ENCODE measurements at places on chromosomes 7 and 10.

GRCh38 chr7:156842317-156842716, 50.7 kb downstream of the LMBR1 start:
- peak; percentile 61 for DNase-seq

GRCh38 chr7:154709840-154710520, 292.9 kb downstream of the PAXIP1 start:
- DNase-seq, result no peak

GRCh38 chr10:59358576-59358975, 3.8 kb downstream of the FAM13C start:
- no peak for DNase-seq

DNA sequence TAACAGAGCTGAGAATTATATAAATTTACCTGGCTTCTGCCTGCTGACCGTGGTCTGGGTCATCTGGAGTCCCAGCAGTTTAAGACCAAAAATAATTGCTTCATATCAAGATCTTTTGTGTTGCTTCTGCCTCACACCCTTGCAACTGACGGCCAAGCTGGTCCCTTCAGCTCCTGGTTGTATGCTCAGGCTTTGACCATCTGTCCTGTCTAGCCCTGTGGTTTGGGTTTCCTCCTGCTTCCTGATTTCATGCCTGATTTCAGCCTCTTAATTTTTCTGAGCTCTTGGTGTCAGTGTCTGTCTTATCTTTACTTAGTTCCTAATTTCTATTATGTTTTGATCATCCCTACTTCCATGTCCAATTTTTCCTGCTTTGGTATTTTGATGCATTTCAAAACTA, 87.9 kb upstream of the PLXDC2 start:
- DNase-seq, result peak; percentile 90

DNA sequence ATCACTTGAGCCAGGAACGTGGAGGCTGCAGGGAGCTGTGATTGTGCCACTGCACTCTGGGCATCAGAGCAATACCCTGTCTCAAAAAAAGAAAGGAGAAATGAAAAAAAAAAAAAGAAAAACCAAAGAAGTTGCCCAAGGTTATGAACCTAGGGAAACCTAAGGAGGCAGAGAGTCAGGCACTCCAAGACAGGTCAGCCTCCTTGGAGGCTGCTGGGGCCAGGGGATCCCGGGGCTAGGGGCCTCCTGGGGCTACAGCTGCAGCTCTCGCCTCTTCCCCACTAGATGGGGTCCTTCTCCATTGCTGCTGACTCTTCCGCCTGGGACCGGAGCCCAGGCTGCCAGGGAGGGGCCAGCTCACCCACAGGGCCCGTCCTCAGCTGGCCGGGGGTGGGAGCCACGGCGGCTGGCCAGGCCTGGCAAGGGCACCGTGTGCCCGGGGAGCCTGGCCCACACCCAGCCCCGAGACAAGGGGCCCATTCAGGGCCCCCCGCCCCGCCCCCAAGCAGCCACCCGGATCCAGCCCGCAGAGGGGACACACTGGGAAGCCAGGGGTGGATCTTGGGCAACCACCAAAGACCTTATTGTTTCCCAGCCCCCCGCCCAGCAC, 1.7 kb upstream of the SPACDR start:
- DNase-seq, result peak; percentile 62

- peak; percentile 80 for DNase-seq
Measured at GRCh38 chr10:92387289-92387940, 96.4 kb downstream of the MARCHF5 start.

DNA sequence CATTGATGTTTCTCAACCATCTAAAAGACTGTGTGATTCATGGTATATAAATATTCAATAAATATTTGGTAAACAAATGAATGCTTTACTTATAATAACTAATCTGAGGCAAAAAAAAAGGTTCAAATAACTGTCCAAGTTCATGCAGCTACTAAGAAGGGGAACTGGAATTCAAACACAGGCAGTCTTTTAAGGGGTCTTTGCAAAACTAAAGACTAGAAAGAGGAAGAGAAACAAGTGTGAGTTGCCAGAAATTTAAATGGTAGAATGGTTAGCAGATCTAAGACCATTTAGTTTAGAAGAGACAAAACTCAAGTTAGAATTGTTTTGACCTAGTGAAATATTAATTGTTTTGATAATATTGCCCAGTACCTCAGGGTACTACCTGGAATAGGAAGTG, 642.0 kb upstream of the LRRN3 start:
- no peak for DNase-seq

GRCh38 chr10:90347239-90347638, 510.6 kb downstream of the HTR7 start:
- DNase-seq, result no peak

- DNase-seq, result no peak
Measured at GRCh38 chr7:149736478-149737360, 36.7 kb downstream of the ZNF467 start.

GRCh38 chr10:72754275-72755032, 62.5 kb downstream of the MCU start:
- no peak for DNase-seq

- DNase-seq, result no peak
Measured at GRCh38 chr10:33216661-33217427, 117.6 kb downstream of the NRP1 start.

DNA sequence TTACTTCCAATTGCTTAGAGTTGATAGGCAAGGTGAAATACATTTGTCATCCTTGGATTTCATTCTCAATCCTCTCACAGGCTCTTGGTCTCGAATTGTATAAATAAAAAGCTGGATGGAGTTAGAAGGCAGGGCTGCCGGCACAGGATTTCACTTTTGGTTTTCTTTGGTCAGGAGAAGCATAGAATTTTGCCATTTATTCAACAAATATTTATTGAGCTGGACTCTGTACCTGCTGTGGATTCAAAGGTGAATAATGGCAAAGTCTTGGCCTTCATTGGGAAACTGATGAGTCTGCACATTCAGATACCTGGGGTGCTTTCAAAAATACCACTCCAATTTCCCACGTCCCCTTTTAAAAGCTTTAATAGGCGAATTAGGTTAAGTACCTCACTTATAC, 49.7 kb downstream of the PDK4 start:
- DNase-seq, result no peak

DNA sequence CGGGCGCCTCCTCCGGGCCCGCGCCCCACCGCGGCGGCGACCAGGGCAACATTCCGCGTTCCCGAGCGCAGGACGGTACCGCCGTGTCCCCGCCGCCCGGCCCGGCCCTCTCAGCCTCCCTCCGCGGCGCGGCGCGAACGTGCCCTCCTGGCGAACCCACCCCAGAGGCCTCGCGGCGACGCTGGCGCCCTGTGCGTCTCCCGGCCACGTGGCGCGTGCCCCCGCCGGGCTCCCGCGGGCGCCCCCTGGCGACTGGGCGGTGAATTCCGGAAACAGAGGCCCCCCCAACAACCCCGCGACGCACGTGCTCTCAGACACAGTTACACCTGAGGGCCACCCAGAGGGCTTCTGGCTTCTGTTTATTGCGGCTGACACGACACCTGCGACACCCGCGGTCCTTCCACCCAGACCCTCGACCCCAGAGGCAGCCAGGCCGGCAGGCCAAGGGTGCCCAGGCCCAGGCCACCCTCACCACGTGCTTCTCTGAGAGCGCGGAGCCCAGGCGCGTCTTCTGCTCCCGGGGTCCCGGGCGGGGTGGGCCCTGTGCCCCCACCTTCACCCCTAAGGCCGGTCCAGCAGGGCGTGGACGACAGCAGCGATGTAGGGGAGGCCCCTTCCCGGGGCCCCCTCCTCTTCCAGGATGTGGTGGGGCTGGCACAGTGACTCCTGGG, at the start of gene SAP25:
TSS of gene SAP25 (minus strand) at position 210 of the 671 bp plus-strand sequence. CDS start at position 52, 158 bp downstream.
- no peak for DNase-seq

DNA sequence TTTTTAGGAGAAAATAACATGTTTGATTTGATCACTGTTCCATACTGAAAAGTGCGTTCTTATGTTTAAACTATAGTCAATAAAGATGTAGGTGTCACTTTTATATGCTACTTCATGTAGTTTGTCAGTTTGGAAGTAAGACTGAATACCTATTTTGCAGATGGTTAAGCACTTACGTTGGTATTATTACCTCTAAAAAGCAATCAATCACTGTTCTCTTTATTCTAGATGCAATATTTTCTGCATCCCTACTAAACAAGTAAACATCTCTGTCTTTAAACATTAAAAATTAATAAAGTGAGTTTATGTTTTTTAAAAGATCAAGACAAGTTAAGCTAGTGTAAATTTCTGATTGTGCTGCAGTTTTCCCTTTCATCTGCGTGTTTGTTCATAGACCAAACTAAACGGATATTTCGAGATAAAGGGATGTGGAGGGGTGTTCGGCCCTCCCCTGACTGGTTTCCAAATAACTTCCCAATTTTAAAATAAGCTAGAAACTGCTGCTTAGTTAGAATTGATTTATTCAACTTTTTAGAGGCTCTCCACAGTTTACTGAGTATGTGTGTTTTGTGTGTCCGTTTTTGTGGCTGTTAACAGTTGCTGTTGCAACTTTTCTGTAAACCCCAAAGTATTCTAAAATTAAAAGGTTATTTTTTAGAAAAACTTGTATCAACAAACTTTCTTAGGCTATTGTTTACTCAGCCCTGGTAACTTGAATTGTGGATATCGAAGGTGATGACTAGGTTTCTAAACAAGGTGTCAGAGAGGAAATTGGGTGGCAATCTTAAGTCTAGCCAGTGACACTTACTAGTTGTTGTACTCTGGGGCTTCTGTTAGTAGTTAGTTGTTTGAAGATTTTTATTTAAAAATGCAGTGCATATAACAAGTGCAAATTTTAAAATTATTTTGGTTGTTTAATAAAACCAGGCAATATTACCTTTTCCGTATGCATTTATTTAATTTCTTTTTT, 974 bp downstream of the KIF11 start:
- peak; percentile 64 for DNase-seq

GRCh38 chr7:100983451-100984187, 14.3 kb downstream of the MUC12 start:
- DNase-seq, result no peak

GRCh38 chr10:89279421-89279869, 22.4 kb upstream of the IFIT2 start:
- peak; percentile 23 for DNase-seq

GRCh38 chr7:79968894-79969293, 165.7 kb upstream of the GNAI1 start:
- DNase-seq, result peak; percentile 47

All from OCI-M1 (cell line).